Stimulated activated naive B cell treated with anti-CD40 and anti-IgM and Interleukin-4, amounts not matched to agents 10 μg/mL and 1 μg/mL and 100 μg/mL, for 72 hours (primary cell): ENCODE measurements at places on chromosomes 2 and 18.

- DNase-seq: no peak
Measured at GRCh38 chr2:8511868-8512612, 169.8 kb upstream of the ID2 start.

DNA sequence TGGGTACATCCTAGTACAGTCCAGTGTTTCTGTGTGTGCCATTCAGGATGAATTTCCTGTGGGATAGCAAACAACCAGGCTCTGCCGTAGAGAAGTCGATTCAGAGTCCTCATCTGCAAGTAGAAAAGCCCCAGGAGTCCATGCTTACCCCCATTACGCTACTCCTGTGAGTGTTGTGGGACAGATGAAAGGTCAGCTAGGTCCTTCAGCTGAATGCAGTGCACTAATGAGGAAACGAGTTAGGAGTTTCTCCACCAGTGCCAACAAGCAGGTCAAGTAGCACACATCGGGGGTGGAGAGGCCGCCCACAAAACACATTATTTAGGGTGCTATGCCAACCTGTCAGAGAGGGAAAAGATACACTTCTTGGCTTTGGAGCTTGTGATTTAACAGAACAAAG, 2.5 kb upstream of the GPR39 start:
- DNase-seq: no peak

- DNase-seq: peak; percentile 18
Measured at GRCh38 chr2:53786352-53786704, 425 bp downstream of the ASB3 start.

DNA sequence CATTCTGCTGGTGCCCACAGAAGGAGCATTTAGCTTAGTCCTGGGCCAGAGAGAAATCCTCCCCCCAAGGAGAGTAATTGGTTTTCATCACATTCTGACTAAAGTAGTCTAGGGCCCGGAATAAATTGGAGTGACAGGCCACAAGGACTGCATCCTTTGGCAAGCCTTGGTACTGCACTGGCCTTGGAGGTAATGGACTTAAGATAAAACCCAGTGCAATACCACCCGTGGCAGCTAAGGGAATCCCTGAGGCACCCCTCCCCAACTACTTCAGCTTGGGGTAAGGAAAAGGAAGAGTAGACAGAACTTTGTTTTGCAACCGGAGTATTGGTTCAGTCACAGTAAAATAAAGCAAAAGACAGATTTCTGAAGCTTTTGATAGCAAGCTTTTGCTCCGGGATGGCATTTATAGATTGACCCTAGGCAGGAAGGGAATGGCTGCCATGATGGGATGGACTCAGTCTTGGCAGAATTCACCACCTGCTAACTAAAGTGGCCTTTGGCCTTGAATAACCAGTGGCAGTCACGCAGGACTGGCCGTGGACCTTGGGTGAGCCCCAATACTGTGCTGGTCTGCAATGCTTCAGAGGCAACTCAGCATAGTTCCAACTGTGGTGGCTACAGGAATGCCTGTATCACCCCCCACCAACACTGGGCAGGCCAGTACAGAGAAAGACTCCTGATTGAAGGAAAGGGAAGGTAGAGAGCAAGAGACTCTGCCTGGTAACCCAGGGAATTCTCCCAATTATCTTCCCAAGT, 14.1 kb downstream of the ORC4 start:
- no peak for DNase-seq

GRCh38 chr18:40208958-40209357, 1746.1 kb upstream of the PIK3C3 start:
- no peak for DNase-seq

GRCh38 chr2:129880309-129880708, 99.2 kb upstream of the RAB6C start:
- no peak for DNase-seq

GRCh38 chr2:16117791-16118610, 177.7 kb downstream of the MYCN start:
- DNase-seq: no peak

DNA sequence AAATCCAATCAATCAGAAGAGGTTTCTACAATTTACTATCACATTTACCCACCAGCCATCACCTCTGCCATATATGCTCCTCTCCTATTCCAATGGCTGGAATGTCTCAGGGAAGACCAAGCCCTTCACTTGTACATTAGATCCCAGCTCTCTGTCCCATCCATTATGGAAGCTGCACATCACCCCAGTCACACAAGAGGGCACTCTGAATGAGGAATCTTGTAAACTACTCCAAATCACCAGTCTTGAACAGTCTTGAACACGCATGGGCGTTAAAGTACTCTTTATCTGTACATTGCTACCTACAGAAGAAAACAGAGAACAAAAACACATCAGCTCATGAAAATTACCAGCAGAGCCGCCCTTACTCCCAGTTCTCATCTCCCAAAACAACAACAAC, 38.7 kb downstream of the ZC3H8 start:
- DNase-seq: no peak

GRCh38 chr2:181036848-181037603, 56.6 kb downstream of the UBE2E3 start:
- no peak for DNase-seq

- no peak for DNase-seq
Measured at GRCh38 chr2:46029332-46029811, 267.8 kb upstream of the EPAS1 start.

- DNase-seq: no peak
Measured at GRCh38 chr2:162293122-162293786, 25.2 kb downstream of the IFIH1 start.

DNA sequence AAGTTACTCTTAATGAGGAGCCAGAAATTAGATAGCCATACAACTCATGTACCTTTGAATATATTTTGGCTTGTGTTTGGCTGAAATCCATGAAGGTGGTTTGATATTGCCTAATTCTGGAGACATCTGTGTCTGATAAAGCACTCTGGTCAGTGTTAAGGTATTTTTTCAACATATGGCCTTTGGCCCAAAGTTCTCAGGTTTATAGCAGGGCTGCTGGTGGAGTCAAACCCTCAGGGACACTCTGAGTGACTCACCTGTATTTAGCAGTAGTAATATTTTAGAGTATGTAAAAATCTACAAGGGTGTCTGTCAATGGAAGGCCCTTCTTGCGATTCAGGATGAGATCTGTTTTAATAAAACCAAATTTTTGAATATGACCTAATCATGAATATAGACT, 666.5 kb downstream of the SLC4A3 start:
- no peak for DNase-seq

GRCh38 chr2:1366546-1367134, 46.6 kb upstream of the TPO start:
- peak; percentile 15 for DNase-seq

DNA sequence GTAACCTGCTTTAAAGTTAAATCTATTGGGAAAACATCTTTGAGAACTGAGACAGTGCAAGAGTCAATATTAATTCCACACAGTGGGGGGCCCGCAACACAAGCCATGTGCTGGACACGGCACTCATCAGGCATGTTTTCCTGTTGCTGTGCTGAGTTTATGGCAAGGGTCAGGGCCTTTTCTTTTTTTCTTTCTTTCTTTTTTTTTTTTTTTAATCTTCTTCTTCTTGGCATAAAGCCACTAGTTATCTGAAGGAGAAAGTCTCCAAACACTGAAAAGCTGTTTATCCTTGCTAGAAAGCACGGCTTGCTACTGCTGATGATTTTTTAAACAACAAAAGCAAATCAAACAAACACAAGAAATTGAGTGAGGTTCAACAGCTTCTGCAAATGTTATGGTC, 252.1 kb downstream of the ZNF521 start:
- no peak for DNase-seq

GRCh38 chr2:118593257-118593656, 254.2 kb downstream of the EN1 start:
- DNase-seq: no peak

GRCh38 chr18:55088000-55088401, 128.7 kb upstream of the CCDC68 start:
- DNase-seq: no peak

GRCh38 chr2:239566995-239567568, 166.3 kb upstream of the HDAC4 start:
- no peak for DNase-seq

GRCh38 chr2:229282758-229283546, 11.9 kb upstream of the PID1 start:
- DNase-seq: no peak

DNA sequence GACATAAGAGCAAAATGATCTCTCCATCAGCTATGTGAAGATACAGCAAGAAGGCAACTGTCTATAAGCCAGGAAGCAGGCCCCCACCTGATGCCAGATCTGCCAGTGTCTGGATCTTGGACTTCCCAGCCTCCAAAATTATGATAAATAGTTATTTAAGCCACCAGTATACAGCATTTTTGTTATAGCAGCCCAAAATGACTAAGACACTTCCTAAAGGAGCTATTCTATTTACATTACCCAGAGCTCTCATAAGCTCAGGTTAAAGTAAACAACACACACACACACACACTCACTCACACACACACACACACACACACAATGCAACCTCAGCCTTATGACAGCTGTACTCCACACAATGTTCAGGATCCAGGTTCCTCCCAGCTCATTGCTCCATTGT, 5.7 kb upstream of the YPEL5 start:
- DNase-seq: no peak

DNA sequence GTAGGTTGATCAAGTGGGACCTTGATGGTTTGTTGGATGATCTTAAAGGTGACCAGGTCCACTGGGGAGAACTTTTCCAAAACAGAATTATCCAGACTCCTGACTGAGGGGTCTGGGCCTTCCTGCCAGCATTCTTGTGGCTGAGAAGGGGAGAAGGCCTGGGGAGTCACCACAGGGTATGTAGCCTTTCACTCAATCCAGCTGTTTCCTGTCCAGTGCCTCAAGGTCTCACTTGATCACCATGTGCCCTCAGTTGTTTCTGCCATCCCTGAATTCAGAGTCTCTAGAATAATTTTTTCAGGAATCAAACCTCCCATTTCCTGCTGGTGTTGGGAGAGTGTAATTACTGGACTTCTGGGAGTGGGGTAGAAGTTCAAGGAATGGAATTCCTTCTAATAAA, 54.4 kb upstream of the TANC1 start:
- DNase-seq: no peak

GRCh38 chr2:150085478-150085877, 402.0 kb downstream of the RND3 start:
- no peak for DNase-seq

DNA sequence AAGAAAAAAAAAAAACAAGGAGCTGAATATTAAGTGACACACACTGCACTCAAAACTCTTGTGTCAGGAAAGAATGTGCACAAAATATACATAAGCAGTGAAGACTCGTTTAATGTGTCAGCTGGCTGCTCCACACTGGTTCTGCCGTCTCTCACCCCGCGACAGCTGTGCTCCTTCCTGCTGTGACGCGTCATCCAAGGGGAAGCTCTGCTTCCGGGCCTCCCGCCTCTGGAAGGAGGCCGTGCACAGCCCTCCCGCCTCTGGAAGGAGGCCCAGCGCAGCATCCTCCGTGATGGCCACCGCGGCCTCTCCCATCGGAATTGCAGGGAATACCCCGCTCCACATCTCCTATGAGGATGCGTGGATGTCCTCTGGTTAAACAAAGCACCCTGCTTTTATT, 151.0 kb downstream of the HDAC4 start:
- no peak for DNase-seq

DNA sequence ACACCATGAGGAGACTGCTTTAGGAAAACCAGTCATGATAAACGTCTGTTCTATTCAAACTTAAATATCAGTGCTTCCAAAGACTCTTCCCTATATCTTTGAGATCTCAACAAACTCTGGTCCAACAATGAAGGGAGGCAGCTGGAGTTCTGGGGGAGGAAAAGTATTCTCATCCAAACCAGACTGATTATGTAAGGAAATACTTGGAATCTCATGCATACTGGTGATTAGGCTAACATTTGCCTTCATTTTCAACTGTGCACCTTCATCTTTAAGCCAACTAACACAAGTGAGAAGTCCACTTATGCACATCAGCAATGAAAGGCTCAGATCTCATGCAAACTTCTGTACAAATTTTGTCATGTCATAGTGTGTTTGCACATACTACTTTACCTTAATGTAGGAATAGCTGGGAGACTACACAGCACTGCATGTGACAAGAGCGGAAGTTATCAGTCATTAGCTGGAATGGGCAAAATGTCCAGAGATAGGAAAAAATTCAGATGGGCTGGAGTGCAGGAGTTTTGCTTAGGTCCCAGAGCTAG, 67.5 kb upstream of the STK17B start:
- no peak for DNase-seq

DNA sequence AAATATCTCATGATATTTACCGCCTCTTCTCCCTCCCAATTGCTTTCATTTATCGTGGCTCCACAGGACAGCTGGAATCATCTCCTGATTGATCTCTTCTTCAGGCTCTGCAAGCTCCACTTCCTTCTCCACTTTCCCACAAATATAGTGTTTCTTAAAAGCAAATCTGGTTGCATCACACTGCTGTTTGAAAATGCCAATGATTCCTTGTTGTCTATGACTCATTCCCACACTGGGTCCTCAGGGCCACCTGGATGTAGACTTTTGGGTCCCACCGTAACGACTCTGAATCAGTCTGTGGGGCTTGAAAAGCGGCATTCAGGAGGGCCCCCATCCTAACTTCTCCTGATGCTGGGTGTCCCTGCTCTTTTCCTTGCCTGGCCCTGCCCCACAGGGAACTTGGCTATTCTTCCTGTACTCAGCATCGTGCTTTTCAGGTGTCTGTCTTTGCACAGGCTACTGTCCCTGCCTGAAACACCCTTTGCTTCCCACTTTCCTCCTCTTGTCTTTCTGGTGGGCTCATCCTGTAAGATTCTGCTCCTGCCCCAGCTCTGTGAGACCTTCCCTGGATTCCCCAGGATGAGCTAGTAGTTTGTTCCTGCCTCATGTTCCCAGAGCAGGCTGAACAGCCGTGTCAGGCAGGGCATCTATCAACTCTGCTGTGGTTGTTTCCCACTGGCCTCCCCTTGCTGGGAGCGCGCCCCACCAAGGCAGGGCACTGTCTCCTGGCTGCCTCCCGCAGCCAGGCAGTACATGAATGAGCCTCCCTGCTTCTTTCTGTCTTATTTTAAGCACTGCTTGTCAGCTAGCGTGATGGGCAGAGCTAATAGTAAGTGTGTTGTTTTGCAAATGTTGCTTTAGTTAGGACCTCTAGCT, 111.9 kb downstream of the KCTD1 start:
- DNase-seq: no peak

- DNase-seq: no peak
Measured at GRCh38 chr2:130769343-130769907, 14.1 kb downstream of the AMER3 start.

- peak; percentile 20 for DNase-seq
Measured at GRCh38 chr18:13067124-13067523, 76.0 kb downstream of the CEP192 start.
